ENCODE measurements at places on chromosomes 7 and 10. TPM values are rescaled to one million over a fixed set of nuclear protein-coding genes. Genes with fewer than 3 reads are reported as not detected.

Gene ZNF503
- total RNA-seq = 10.5 TPM

Gene PCLO
- total RNA-seq = 0.17 TPM

Gene OR2A42
- not detected for total RNA-seq

DNA sequence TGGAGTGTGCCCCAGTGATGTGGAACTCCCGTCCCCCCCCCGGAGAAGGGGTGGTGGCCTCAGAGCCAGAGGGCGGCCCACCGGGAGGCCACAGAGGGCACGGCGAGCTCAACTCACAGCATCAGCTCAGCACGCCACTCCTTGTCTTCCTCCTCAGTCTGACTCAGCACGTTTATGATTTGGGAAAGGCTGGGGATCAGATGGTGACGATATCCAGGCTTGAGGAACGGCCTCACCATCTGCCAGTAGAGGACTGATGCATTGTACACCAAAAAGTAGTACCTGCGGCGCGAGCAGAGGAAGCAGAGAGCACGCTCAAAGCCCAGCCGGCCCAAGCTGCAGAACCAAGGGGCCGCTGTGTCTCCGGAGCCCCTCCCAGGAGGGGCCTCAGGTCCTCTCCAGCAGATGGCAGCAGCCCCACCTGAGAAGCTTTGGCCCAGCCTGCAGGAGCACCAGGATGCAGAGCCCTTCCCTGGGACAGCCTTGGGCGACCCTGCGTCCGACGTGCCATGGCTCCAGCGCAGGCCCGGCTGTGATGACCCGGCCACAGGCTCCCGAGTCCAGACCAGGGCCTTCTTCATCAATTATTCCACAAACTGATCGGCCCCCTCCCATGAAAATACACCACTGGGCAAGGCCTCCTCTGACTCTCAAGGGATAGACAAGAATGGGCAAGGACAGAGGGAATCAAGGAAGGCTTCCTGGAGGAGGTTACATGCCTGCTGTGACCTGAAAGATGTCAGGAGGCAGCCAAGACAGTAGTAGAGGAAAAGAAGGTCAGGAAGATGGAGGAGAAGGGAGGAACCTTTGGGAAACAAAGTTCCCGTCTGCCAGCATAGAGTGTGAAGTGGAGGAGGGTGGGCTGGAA is 3.7 kb downstream of the CFAP46 start:
- DNase-seq = no peak

DNA sequence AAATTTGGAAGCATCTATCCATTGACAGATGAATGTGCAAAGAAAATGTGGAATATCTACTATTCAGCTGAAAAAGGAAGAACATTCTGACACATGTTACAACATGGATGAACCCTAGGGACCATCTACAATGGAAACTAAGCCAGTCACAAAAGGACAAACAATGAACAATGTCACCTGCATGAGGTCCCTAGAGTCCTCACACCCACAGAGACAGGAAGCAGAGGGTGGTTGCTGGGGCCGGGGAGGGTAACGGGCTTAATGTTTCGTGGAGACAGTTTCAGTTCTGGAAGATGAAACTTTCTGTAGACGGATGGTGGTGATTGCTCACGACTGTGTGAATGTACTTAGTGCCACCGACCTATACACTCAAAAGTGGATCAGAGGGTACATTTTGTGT is 282.9 kb downstream of the ADARB2 start:
- no peak for DNase-seq

DNA sequence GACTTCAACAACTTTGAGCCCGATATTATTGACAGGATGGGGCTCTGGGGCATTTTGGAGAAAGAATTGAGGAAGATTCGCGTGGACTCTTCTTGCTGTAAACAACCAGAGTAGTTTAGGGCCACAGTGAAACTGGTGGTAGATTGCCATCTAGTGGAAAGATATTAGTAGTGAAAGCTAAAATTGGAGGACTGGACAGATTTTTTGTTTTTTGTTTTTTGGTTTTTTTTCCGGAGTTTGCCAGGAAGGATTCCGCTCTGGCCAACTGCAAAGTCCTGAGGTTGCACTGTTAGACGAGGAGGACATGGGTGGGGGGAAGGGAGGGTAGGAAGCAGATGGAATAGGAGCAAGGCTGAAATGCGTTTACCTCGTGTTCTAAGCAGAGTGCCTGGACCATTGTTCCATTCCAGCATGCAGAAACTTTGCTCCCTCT is 11.7 kb downstream of the NOBOX start:
- DNase-seq = peak; percentile 52

GRCh38 chr10:61751599-61751998 is 88.9 kb downstream of the CABCOCO1 start:
- no peak for DNase-seq

GRCh38 chr7:137601642-137602041 is 245.1 kb downstream of the DGKI start:
- no peak for DNase-seq

GRCh38 chr7:93165447-93165846 is 17.3 kb upstream of the SAMD9L start:
- DNase-seq = no peak

GRCh38 chr10:31261511-31262311 is 57.3 kb upstream of the ZEB1 start:
- DNase-seq = no peak

DNA sequence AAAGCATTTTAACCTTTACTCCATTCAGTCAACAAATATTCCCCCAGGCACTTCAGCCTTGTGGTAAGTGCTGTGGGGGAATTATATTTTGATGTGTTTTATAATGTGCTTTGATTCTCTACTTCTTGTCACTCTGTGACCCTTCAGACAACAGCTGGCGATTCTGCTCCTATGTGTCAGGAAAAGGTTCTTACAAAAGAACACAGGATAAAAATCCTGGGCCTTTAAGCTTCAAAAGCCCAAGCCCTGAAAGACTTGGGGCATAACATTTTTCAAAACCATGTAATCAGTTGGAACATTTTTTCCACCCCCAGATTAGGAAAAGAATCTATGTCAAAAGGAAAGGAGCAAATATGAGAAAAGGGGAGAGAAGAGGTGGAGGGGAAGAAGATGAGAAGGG is 37.8 kb upstream of the LRRC17 start:
- DNase-seq = no peak

GRCh38 chr10:44618910-44619309 is 234.0 kb upstream of the CXCL12 start:
- DNase-seq = no peak

DNA sequence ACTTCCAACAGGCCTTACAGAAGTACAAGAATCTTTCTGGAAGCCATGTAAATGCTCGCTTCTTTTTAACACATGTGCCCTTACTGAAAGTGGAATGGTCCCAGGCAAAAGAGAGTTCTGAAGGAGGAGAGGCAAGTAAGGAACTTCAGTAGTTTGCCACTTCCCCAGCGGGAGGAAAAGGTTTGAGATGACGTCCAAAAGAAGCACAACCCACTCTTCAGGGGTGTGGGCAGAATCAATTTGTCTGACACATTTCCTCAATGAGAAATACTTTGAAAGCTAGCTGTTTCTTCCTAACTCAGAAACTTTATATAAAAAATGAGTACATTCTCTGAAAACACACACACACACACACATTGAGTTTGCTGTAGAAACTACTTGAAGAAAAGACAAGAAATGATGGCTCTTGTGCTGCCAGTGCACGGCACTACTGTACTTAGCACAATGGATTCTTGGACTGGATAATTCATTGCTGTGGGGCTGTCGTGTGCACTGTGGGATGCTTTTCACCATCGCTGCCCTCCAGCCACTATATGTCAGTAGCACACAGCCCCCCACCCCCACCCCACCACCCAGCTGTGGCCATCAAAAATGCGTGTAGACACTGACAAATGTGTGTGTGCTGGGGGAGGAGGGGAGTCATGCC is 183.0 kb downstream of the SRPK2 start:
- DNase-seq = no peak

- DNase-seq = no peak
These were observed 43.9 kb downstream of the DOCK4 start for GRCh38 chr7:112162142-112162766.

DNA sequence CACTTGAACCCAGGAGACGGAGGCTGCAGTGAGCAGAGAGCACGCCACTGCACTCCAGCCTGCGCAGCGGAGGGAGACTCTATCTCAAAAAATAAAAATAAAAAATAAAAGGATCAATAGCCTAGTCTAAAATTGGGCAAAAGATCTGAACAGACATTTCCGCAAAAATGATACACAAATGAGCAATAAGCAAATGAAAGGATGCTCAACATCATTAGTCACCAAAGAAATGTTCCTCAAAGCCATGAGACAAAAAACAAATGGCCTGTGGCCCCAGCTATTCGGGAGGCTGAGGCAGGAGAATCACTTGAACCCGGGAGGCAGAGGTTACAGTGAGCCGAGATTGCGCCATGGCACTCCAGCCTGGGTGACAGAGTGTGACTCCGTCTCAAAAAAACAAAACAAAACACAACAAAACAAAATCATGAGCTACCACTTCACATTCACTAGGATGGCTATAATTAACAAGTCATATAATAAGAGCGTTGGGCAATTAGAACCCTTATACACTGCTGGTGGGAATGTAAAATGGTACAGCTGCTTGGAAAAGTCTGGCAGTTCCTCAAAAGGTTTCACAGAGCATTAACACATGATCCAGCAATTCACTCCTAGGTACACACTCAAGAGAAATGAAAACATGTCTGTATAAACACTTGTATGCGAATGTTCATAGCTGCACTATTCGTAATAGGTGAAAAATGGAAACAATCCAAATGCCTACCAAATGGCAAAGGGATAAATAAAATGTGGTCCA is 3.1 kb downstream of the DAGLB start:
- no peak for DNase-seq

GRCh38 chr7:7701527-7701926 is 16.9 kb downstream of the RPA3 start:
- DNase-seq = no peak

GRCh38 chr7:122305475-122306319 is 1.1 kb upstream of the FEZF1 start:
- no peak for DNase-seq

- no peak for DNase-seq
These were observed 110.0 kb upstream of the PDLIM1 start for GRCh38 chr10:95400787-95401186.
